ENCODE measurements at places on chromosomes 1 and 21. TPM values are rescaled to one million over a fixed set of nuclear protein-coding genes. Genes with fewer than 3 reads are reported as not detected.

Gene SLC22A15
- polyA plus RNA-seq: 4.0 TPM

GRCh38 chr1:15584489-15585363, at the start of gene AGMAT:
AGMAT (minus strand) TSS chr1:15585051; CDS start chr1:15584967, 84 bp downstream.
- DNase-seq: peak; percentile 22

DNA sequence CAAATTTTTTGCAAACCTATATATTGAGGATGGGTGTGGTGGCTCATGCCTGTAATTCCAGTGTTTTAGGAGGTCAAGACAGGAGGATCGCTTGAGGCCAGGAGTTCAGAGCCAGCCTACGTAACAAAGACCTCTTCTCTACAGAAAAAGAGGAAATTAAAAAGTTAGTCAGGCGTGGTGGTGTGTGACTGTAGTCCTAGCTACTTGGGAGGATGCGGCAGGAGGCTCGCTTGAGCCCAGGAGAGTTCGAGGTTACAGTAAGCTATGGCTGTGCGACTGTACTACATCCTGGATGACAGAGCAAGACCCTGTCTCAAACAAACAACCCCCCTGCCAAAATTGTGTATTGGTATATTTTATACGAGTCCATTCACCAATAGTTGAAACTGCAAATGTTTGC, 589.7 kb downstream of the DPYD start:
- no peak for DNase-seq

GRCh38 chr1:68976916-68977610, 480.2 kb upstream of the DEPDC1 start:
- DNase-seq: no peak

GRCh38 chr1:113292603-113293255, 97.6 kb upstream of the MAGI3 start:
- no peak for DNase-seq

Gene DCST1
- polyA plus RNA-seq: 0.57 TPM

DNA sequence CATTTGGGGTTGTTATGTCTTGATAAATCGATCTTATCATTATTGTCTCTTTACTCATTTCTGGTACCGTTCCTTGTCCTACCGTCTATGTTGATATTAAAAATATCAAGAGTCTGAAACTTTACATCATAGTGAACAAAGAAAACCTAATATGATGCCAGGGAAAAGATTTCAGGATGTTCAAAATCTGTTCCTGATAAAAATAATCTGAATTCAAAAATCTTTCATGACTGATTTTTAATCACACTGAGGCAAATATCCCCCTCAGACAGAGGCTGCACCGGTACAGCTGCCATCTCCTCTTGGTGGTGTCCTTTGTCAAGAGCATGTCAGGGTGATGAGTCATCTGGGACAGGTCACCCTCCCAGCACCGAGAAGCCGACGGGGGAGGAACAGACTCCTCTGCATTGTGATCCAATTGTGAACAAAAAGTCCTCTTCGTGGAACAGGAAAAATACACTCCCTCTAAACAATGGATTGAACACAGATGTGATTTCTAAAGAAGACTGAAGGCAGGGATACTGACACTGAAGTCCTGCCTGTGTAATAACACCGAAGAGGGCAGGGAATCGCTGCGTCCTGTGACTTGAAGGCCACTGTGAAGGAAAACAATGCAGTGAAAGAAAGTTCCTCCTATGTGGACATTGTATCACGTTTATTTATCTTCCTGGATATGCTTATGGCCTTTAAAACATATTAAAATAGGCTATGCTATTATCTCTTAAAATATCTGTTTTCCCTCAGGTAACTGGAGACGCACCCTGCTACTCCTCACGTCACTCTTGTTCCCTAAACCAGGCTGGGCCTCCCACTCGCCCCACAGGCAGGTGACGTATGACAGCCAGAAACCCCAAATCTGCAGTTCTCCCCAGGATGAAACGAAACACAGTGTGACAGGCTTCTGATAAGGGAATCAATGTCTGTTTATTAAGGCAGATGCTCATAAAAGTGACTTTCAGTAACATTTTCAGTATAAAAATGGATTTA, 4.3 kb upstream of the SPATC1L start:
- no peak for DNase-seq

DNA sequence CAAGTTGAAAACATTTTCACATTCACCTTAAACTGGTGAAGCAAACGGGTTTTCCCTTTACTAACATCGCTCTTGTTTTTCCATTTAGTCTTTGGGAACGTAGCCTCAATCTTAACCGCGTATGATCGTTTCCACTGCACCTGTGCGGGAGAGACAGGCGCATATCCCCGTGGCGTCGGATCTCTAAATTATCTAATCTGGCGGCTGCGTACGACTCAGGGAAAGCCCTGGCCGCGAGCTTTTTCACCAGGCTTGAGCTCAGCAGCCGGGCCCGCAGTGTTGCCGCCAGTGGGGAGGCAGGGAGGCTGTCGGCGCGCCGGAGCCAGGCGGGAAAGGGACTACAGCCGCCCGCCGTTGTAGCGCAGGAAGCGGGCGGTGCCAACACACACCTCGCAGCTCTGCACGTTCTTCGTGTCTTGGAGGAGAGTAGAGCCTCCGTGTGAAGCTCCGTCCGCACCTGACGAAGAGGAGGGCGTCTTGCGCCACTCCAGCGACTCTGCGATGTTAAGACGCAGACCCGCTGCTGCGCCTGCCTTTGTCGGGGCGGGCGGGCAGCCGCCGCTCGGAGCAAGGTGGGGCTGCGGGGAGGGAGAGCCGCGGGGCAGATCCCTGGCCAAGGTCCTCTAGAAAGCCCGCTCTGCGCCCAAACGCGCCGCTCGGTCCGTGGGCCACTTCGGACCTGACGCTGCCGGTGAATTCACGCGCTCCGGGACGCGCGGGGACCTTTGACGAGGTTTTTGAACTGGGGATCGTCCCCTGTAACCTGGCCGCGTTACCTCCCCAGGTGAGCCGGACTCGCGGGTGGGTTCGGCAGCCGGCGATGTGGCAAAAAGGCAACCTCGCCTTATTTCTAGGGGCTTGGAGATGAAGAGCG, 18.5 kb upstream of the TBX15 start:
- DNase-seq: no peak

Gene LRRC39
- polyA plus RNA-seq: 4.2 TPM

DNA sequence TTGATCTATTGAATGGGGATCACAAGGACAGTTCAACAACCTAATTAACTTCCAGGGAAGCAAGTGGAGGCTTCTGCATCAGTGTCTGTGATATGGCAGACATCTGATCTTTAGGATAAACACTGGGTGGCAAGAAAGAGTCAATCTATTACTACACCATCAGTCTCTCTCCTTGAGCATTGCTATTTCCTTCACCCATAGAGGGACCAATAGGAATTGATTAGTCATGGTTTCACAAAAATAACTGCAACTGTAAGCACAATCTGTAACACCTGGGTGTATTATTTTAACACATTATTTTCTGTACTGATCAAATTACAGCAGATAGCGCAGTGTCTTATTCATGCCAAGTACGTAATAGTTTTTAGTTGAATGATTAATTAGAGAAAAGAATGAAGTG, 50.3 kb downstream of the USP24 start:
- DNase-seq: no peak

GRCh38 chr1:44030605-44031251, 534 bp downstream of the SLC6A9 start:
- peak; percentile 61 for DNase-seq

DNA sequence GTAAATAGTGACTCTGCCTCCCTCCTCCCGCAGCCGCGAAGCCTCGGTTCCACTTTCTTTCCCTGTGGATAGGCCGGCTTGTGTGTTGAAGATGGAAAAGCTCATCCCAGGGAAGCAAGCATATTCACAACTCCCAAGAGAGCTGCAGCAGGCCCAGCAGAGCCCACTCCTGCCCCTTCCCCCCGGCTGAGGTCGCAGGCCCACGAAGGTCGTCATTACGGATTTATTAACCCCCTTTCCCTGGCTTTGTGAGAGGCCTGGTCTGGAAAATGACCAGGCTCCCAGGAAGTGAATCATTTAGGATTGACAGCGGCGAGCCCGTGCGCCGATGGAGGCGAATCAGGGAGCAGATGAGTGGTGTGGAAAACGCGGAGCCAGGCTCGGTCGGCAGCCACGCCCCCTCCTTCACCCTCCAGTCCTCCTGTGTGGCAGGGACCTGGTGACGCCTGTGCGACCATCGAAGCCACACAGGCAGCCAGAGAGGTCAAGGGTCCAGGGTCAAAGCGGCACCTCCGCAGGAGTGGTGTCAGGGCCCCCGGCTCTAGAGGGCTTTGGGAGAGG, 93.4 kb downstream of the PRDM16 start:
- no peak for DNase-seq

DNA sequence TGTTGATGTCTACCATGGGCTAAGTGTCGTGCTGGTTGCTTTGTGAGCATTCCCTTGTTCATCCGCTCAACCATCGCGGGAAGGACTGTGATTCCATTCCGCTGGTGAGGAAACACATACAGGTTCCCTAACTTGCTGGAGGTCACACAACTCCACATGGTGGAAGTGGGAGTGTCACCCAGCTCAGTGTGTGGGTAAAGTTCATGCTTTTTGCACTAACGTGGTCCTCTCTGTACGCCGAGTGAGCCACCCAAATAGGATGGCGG, 4.0 kb upstream of the CLDN19 start:
- no peak for DNase-seq

DNA sequence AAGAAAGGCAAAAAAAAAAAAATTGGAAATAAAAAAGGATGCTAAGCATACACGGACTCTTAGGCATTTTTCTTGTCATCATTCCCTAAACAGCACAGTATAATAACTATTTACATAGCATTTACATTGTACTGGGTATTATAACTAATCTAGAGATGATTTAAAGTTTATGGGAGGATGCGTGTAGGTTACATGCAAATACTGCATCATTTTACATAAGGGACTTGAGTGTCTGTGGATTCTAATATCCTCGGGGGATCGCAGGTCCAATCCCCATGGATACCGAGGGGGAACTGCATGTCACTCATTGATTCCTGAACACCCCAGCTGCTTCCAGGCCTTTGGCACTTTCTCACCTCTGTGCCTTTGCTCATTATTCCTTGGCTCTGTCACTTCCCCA, 57.8 kb upstream of the SIPA1L2 start:
- DNase-seq: no peak

GRCh38 chr1:235006132-235006721, 122.4 kb downstream of the TOMM20 start:
- DNase-seq: no peak

Gene ANP32E
- 85.4 TPM for polyA plus RNA-seq

Gene WDR26
- polyA plus RNA-seq: 105 TPM

Gene PTGER3
- 0.27 TPM for polyA plus RNA-seq

DNA sequence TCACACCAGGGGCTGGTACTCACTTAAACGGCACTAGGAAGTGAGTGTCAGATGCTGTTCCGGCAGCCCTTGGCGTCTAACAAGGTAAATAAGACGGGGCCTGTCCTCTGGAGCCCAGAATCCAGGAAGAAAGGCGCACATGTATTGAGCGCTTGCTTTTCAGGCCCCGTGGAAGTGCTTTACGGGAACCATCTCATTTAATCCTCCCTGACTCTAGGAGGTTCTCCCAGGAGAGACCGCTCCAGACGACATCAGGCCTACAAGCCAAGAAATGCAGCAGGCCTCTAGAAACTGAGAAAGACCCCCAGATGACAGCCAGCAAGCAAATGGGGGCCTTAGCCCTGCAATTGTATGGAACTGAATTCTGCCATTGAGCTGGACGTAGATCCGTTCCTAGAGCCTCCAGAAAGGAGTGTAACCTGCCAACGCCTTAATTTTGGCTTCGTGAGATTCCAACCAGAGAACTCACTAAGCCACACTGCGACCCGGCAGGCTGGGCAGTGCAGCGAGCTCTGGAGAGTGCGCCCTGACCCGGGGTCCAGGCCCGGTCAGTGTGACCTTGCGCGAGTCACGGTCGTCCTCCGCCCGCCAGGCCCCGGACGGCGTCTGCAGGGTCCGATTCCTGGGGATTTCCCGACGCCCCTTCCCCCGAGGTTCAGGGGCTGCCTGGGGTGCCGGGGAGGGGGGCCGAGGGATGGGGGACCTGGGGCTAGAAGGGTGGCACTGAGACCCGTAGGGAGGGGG, 532 bp upstream of the MANEAL start:
- no peak for DNase-seq

- DNase-seq: no peak
These were observed 9.8 kb upstream of the CAMTA1 start for GRCh38 chr1:6775261-6776043.

Gene LCE3D
- not detected for polyA plus RNA-seq

DNA sequence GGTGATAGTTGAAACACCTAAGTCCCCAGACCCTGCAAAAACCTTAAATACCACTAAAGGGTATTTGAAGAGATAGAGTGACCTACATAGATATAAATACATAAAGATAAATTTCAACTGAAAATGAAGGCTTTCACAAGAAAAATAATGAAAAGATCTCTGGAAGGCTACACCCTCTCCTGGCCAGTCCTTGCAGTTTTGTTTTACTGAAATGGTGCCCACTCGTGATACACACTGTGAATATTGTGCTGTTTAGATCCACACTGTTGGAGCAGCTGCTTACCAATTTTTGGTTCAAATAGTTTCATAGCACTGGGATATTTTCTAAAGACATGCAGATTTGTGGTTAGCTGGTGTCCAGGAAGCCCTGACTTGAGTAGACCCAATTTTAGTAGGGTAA, 31.5 kb upstream of the RNF187 start:
- DNase-seq: no peak

GRCh38 chr1:219480011-219480410, 132.9 kb downstream of the ZC3H11B start:
- DNase-seq: no peak

DNA sequence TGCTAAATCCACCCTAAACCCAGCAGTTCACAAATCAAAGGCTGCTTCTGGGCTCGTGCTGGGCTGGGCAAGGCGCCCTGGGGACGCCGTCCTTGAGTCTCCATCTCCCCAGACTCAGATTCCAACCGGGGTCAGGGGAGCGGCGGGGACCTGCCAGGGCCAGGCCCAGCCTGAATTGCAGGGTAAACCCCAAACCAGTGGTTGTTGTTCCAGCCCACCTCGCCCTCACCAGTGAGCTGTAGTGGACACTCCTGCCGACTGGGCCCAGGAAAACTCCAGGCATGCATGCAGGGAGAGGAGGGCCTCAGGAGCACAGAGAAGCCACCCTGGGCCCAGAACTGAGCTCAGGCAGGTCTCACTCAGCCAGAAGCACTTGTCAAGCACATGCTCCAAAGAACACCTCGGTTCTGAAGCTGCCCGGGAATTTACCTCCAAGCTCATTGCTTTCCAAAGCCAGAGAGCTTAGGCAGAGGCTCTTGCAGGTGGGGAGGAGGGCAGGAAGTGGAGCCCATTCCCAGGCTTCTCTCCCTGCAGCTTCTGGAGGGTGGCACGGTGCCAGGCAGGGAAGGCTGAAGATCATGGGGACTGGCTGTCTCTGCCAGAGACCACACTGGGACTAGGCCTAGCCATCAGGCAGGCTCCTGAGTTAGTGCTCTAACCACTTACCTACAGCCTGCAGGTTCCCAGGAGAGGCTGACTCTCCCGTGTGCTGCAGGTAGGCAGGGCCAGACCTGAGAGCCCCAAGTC, 437.0 kb downstream of the MATN1 start:
- DNase-seq: no peak

DNA sequence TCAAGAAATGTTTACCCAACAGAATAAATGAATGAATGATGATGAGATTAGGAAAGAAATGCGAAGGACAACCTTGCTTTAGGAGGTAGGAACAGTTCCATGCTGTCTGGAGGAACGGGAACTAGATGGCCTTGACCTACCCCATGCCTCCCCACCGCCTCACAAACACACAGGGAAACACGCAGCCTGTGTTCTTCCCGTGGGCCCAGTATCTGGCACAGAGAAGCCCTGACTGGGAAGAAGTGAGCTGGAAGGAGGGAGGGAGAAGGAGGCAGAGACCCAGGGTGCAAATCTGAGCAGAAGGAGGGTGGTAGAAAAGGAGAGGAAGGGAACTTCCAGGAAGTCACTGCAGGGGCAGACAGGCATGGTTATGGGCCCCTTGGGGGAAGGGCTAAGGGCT, 3.5 kb upstream of the ADORA1 start:
- no peak for DNase-seq

Data from left lung (tissue), 14 donors.